ENCODE measurements at places on chromosomes 3 and 15. TPM values are rescaled to one million over a fixed set of nuclear protein-coding genes. Genes with fewer than 3 reads are reported as not detected.

DNA sequence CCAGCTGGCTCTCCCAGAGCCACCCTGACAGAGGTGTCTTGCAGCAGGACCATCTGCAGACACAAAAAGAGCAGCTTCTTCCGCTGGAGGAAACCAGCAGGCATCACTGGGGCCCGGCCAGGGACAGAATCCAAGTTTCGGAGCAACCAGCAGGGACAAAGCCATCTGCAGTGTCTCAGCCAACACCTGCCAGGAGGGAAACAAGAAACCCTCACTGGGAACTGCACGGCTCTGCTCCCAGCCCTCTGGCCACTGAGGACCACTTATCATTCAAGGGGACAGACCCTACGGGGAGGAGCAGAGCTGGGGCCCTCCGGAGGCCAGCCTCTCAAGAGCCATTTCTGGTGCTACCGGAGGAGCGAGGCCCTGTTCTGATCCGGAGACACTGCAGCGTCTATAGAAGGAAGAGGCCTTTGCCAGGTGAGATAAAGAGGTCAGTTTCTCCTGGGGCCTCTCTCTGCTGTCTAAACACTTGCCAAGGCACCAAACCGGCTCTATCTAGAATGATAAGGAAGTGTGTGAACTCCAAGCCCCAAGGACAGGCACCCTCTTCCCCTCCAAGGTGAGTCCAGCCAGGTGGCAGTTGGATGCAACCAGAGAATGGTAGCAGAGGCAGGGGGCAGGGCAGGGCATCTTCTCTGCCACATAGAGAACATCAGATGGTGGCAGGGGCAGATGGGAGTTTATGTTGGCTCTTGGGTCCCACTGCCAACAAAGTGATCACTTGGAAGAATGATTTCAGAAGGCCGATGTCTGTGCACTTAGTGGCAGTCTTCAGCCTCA, 89.0 kb downstream of the CHSY1 start:
- H3K4me1 ChIP-seq, result peaks cover 33% of the 10 kb centered on the region
- no peak for DNase-seq
- no peaks in the 10 kb centered on the region for H3K27me3 ChIP-seq
- H3K36me3 ChIP-seq, result no peaks in the 10 kb centered on the region
- no peak overlapping the region for H3K27ac ChIP-seq

Gene CCR3
- total RNA-seq, result not detected

DNA sequence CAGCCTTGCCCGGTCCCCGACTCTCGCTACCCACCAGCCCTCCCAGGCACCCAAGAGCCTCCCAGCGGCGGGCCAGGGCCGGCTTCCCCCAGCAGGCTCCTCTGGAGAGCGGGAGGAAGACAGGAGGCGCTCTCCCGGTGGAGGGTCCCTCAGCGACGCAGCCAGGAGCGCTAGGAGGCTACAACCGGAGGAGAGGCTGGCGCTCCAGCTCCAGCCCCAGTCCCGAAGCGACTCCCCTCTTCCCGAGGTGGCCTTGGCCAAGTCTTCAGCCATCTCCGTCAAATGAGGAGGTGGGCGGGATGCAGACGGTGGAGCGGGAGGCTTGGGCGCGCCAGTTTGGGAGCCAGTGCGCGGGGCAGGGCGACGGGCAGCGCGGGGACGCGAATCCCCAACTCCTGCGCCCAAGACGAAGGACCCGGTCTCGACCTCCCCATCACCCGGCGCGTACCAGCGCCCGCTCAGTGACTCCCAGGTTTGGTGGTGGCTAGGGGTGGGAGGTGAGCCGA, 722 bp downstream of the CHRNA3 start:
- no peak overlapping the region for H3K4me3 ChIP-seq
- H3K27ac ChIP-seq, result no peak overlapping the region
- H3K27me3 ChIP-seq, result peaks cover 39% of the 10 kb centered on the region
- no peaks in the 10 kb centered on the region for H3K36me3 ChIP-seq
- H3K4me1 ChIP-seq, result no peaks in the 10 kb centered on the region
- no peak for DNase-seq

DNA sequence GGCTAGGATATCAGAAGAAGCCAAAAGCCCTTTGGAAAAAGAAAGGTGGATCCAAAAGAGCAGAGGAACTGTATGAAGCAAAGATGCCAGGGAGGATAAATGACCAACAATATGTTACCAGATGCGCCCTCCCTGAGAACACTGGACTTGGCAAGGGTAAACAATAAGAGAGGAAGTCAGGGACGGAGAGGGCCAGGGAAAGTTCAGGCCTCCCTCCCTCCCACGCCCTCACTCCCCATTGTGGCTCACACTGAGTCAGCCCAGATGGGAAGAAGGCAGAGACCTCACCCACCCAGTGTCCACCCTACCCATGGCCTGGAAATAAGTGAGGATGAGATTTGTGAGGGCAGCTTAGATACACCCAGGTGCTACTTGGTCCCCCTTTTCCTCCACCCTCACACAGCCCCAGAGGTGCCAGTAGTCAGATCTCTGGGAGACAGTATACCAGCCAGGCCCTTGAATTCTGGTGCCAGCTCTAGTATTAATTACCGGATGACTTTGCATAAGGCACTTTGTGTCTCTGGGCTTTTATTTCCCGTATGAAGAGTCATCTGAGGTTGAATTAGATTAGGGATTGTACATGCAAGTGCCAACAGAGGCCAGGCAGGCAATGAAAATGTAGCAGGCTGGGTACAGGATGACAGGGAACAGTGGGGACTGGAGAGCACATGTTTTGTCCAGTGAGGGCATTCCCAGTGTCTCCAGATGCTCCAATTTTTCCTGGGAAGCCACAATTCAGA, 35.1 kb upstream of the FRMD4B start:
- DNase-seq, result peak; percentile 36
- H3K4me1 ChIP-seq, result no peaks in the 10 kb centered on the region
- no peak overlapping the region for H3K4me3 ChIP-seq
- no peak overlapping the region for H3K27ac ChIP-seq

Gene CFAP20DC
- 0.57 TPM for total RNA-seq

Gene MEX3B
- 18.7 TPM for total RNA-seq

Gene IL12A
- 3.0 TPM for total RNA-seq

DNA sequence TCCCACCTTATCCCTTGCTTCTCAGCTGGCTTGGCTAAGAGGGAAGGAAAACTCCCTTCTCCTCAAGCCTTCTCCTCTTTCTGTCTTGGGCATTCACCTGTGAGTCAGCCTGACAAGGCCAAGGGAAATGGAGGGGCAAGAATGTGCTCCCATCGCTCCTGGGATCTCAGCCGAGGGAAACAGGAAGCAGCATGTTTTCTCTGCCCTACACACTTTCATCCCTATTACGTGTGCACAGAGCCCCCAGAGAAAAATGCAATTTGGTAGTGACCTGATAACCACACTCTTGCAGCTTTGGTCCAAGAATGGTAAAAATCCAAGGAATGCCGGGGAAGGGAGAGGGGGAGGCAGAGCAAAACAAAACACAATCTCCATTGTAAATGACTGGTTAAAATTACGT, 32.9 kb upstream of the MTMR10 start:
- peak; percentile 98 for DNase-seq
- peak overlapping the region; percentile 62 for H3K27ac ChIP-seq
- H3K36me3 ChIP-seq, result no peaks in the 10 kb centered on the region
- H3K27me3 ChIP-seq, result no peaks in the 10 kb centered on the region
- no peak overlapping the region for H3K4me3 ChIP-seq

- H3K27me3 ChIP-seq, result no peaks in the 10 kb centered on the region
- no peak overlapping the region for H3K27ac ChIP-seq
- H3K4me1 ChIP-seq, result peaks cover 16% of the 10 kb centered on the region
Measured at GRCh38 chr15:65789759-65790425, 2.2 kb downstream of the DENND4A start.

- H3K4me3 ChIP-seq, result peak within 1 kb of the TSS; percentile 99
- H3K27me3 ChIP-seq, result no peaks in the 10 kb centered on the region
- H3K36me3 ChIP-seq, result no peaks in the 10 kb centered on the region
- peaks cover 12% of the 10 kb centered on the region for H3K4me1 ChIP-seq
- DNase-seq, result peak; percentile 91
Measured at GRCh38 chr3:47781685-47782445, at the start of gene SMARCC1. SMARCC1 (minus strand) TSS chr3:47781893; CDS start chr3:47781797, 96 bp downstream.

Gene CTXN2
- not detected for total RNA-seq

DNA sequence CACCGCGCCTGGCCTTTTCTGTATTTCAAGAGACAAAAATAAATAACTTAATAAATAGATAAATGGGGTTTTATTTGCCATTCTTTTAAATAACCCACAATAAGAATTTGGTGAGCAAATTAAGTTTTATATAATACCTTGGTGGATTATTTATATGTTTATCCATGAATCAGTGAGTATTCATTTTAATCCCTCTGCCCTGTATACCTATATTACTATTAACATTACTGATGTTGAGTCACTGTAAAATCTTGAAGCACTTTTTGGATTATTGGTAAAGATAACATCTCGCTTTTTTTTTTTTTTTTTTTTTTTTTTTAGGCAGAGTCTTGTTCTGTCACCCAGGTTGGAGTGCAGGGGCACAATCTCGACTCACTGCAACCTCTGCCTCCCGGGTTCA, 154.1 kb downstream of the ZNF609 start:
- H3K36me3 ChIP-seq, result no peaks in the 10 kb centered on the region
- H3K27ac ChIP-seq, result no peak overlapping the region
- no peaks in the 10 kb centered on the region for H3K27me3 ChIP-seq
- no peaks in the 10 kb centered on the region for H3K4me1 ChIP-seq

Gene SPESP1
- not detected for total RNA-seq

GRCh38 chr3:45496555-45496954, 98.0 kb upstream of the LIMD1 start:
- H3K4me3 ChIP-seq, result no peak overlapping the region
- DNase-seq, result no peak
- no peak overlapping the region for H3K27ac ChIP-seq

DNA sequence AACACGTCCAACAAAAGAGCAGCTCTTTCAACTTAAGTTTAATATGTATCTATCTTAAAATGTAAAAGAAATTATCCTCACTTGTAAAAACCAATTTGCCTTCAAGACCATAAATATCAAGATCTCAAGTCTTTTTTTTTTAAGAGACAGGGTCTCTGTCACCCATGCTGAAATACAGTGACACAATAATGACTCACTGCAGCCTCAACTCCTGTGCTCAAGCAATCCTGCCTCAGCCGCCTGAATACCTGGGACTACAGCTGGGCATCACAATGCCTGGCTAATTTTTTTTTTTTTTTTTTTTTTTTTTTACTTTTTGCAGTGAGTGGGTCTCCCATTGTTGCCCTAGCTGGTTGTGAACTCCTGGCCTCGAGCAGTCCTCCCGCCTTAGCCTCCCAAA, 26.0 kb downstream of the ACAP2 start:
- DNase-seq, result peak; percentile 3
- H3K27ac ChIP-seq, result no peak overlapping the region
- H3K27me3 ChIP-seq, result no peaks in the 10 kb centered on the region
- H3K36me3 ChIP-seq, result no peaks in the 10 kb centered on the region
